ENCODE measurements at places on chromosomes 12 and 14.

GRCh38 chr14:63713764-63714163 lies 14.1 kb downstream of the SGPP1 start:
- DNase-seq: no peak

DNA sequence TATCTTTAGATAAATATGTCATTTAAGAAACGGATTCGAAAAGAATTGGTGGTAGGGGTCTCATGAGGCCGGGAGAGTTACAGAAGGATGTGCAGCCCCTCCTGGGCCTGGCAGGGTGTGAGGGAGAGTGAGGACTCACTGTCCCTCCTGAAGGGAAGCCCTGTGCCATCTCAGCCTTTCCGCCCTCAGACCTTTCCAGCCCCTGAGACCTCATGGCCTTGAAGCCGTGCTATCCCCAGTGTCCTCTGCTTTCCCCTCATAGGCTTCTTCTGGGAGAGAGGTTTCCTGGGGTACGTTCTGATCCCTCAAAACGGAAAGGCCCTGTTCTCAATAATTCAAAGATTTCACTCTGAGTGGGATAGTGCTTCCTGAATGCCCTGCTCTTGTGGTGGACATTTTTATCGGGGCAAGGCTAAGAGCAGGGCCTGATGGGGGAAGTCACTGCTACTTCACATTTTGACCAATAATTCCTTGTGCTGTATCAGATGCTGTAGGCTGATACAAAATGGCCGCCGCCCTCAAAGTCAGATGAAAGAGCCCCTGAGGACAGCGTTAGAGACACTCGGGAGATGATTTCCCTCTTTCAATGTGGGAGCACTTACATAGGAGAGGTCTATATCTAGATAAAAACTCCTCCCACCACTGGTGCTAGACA lies 1.3 kb downstream of the CD4 start:
- peak; percentile 83 for DNase-seq

- no peak for DNase-seq
Measured at GRCh38 chr14:22314183-22314820, 274.7 kb downstream of the DAD1 start.

DNA sequence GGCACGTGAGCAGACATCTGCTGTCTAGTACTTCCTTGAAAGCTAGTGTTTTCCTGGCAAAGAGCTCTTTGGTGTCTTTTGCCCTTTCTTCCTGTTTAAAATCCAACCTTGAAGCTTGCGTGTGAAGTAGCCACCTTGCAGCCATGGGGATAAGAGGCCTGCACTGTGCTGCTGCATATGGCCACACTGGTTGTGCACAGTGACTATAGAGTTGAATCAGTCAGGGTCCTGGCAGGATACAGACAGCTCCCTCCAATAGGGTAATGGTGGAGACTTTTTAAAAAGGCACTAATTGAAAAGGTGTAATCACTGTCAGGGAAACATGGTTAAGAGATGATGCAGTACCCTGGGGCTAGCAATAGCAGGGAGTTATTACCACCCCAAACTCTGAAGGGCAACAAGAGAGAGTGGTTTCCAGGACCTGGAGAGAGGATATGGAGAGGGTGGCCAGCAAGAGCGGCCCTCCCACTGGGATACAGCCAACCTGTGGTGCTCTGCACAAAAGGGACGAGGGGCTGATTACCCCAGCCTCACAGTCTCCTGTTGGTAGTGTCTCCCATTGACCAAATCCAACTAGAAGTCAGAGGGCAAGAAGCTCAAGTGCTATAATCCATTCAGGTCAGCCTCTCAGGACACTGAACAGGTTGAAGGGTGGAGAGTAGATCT lies 4.8 kb upstream of the GLT8D2 start:
- DNase-seq: no peak

DNA sequence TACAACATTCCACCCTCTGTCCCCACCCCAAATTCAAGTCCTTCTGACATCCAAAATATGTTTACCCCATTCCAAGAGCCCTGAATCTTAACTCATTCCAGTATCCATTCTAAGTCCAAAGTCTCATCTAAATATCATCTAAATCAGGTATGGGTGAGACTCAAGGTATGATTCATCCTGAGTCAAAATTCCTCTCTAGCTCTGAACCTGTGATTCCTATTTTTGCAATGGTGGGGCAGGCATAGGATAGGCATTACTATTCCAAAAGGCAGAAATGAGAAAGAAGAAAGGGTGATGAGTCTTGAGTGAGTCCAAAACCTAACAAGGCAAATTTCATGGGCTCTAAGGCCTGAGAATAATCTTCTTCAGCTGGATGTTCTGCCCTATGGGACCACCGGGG lies 140.3 kb upstream of the FAR2 start:
- no peak for DNase-seq

DNA sequence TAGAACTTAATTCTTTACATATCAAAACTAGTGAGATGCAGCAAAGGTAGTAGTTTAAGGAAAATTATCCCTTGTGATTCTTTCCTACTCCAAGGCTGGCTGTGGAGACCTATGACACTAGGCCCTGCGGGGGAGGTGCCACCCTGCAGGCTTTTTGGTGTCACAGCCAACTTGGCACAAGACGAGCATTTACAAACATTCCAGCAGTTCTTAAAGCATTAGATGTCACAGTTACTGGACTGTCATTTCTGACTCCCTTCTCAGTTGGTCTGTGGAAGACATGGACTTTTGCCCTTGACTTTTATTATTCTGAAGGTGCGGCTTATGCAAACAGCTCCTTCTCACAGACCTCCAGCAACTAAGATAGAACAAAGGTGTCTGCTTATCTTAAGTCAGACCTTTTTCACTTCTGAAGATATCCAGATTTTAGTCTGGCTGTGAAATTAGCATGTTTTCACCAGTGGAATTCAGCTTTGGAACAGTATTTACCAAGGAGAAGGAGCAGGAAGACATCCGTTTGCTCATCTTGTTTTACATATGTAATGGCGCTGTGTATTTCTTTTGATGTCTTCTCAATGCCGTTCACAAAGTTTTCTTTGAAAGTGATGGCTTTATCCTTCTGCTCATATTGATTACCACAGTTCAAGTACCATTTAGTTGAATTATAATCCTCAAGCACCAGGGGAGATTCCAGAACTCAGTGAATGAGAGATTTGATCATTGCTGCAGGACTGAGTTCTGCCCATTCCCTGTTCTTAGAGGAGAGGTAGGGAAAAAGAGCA lies 17.9 kb downstream of the SRGAP1 start:
- DNase-seq: no peak

DNA sequence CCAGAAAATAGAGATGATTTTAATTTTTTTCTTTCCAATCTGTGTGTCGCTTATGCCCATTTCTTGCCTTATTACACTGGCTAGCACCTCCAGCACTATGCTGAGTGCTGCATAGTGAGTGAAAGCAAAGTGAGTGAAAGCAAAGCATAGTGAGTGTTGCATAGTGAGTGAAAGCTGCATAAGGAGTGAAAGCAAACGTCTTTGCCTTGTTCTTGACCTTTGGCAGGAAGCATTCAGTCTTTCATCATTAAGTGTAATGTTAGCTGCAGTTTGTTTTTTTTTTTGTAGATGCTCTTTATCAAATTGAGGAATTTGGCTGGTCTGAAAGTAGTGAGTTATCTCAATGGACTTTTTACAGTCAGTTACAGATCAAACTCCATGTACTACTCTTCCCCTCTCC lies 6.9 kb upstream of the CORO1C start:
- DNase-seq: no peak

GRCh38 chr12:58139894-58140293 lies 198.5 kb downstream of the ATP23 start:
- no peak for DNase-seq

DNA sequence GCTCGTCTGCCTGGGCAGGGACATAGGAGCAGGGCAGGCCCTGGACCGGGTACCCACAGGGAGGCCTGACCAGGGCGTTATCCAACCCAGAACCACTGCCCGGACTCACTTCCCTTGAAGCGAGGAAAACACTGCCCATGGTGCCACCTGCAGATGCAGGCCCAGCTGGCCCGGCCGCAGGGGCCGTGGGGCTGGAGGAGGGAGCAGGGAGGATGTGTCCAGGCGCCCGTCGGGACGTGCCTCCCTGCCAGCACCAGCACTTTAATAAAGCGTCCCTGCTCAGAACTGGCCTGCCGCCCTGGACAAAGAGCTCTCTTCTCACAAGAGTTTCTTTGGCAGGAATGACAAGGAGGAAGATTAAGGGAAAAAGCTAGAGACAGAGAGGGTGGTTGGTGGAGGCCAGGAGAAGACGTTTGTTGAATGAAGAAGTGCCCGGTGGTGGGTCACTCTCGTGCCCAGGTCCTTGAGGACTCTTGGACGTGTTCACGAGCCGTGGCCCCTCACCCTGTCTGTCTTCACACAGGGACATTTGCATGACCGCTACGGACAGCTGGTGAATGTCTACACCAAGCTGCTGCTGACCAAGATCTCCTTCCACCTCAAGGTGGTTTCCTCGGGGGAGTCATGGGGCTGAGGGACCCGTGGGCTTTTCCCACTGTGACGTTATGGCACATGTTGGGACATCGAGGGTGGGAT lies 14.2 kb downstream of the HIP1R start:
- no peak for DNase-seq

DNA sequence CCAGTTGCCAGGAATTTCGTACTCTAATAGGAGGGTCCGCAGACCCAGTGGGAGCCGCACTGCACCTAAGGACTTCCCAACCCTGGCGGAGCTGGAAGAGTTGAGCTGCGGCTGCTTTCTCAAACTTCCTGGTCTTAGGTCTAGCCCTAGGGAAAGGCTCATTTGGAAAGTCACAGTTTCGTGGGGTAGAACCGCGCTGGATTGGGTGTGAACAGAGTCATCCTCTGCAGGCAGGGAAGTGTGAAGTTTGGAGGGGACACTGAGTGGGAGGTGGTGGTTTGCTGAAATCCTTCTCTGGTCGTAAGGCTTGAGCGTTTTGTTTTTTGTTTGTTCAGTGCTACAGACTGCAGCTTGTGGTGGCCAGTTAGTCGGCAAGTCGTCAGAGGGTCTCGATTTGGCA lies 18.8 kb downstream of the PRKAB1 start:
- DNase-seq: no peak

GRCh38 chr14:26984311-26985177 lies 386.7 kb upstream of the NOVA1 start:
- DNase-seq: no peak

DNA sequence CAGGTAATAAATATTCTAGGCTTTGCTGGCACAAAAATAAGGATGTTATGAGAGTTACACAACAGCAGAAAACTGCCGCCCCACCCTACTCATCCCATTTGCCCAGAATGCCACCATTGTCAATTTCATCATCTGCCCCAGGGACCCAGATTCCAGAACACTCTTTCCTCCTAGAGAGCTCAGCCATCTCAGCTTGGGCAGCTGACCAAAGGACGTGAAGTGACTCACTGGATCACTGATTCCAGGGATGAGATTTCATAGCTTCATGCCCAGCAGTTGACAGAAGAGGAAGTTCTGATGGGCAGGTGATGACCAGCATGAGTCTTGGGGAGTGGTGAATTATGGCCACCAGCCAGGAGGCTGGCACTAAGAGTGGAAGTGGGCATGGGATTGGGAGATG lies 450.3 kb downstream of the RMST start:
- no peak for DNase-seq

DNA sequence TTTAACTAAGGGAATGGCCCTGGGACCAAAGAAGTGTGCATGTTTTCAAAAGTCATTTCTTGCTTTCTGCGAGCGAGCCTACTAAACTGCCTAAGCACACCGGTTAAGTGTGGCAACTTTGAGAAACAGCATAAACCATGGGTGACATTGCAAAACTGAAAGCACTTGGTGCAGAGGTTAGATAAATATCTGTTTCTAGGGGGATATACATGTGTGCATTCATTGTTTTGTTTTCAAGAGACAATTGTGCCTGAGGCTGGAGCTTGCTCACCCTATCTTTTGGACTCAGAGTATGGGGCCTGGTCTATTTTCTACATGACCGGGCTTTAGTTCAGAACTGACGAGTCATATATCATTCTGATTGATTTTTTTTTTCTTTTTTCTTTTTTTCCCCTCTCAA lies 923.4 kb downstream of the NRXN3 start:
- no peak for DNase-seq

GRCh38 chr14:21047378-21047781 lies 5.2 kb downstream of the RNASE7 start:
- no peak for DNase-seq

DNA sequence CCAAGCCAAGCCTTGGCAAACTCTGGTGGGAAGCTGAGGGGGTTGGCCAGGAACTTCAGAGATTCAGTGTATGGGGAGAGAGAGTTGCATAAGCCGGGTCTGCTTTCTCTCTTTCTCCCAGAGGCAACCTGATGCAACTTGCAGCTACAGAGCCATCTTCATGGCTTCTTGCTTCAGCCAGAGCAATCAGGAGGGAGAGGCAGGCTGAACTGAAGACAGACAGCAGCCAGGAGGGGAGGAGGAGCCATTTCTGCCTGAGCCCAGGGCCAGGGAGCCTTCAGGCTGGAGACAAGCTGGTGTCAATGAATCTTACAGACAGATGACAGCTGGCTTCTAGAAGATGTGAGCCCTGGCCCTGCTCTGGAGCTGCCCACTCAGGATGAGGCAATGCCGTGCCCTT lies 18.7 kb downstream of the NPC2 start:
- DNase-seq: no peak

DNA sequence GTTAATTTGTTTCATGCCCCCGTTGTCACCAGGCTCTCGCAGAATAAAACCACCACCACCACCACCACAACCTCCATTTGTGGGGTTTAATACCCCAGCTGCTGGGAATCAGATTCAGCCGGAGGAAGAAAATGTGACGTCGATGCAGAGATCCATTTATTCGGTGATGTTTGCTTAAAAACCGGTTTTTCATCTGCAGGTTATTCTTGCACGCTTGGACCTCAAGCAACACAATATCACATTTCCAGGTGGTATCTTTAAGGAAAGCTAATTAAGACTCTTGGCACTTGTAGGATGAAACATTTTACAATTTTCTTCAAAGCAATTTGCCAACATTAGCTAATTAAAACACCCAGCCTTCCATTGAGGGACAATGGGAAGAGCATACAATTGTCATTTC lies 39.8 kb downstream of the SPRING1 start:
- no peak for DNase-seq

DNA sequence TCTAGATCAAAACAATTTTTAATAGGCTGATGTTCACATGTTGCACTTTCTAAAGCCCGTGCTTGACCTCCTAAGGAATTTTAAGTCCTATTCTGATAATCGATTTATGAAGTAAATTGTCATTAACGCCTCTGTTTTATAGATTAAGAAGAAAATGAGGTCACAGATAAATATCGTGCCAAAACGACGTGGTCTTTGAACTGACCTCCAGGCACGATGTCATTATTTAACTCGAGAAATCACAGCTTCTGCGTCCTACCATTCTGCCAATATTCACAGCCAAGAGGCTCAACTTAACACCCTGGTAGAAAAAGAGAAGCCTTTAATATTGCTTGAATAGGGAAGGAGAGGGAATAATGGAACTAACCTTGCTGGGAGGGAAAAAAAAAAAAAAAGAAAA lies 888 bp upstream of the EEA1 start:
- DNase-seq: no peak

GRCh38 chr12:115639648-115640012 lies 637.9 kb downstream of the MED13L start:
- no peak for DNase-seq

DNA sequence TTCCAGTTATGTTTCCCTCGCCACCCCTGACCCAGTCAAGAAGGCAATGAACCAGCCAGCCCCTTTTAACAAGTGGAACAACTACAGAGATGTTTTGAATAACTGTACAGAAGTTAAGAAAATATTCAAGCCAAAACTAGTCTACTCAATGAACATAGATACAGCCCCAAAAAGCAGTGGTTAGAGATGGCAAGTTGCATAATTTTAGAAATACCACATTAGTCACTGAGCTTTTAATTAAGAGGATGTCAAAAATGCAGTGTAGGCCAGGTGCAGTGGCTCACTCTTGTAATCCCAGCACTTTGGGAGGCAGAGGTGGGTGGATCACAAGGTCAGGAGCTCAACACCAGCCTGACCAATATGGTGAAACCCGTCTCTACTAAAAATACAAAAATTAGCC lies 27.2 kb downstream of the PROX2 start:
- no peak for DNase-seq

Measured in activated effector memory CD4-positive, alpha-beta T cell treated with anti-CD3 and anti-CD28 coated beads, Interleukin-2, amount 50 U/mL, for 16 hours (primary cell).